ENCODE measurements at places on chromosomes 5 and 9.

- no peak for DNase-seq
These were observed 109.2 kb downstream of the FBXW11 start for GRCh38 chr5:171897231-171897630.

DNA sequence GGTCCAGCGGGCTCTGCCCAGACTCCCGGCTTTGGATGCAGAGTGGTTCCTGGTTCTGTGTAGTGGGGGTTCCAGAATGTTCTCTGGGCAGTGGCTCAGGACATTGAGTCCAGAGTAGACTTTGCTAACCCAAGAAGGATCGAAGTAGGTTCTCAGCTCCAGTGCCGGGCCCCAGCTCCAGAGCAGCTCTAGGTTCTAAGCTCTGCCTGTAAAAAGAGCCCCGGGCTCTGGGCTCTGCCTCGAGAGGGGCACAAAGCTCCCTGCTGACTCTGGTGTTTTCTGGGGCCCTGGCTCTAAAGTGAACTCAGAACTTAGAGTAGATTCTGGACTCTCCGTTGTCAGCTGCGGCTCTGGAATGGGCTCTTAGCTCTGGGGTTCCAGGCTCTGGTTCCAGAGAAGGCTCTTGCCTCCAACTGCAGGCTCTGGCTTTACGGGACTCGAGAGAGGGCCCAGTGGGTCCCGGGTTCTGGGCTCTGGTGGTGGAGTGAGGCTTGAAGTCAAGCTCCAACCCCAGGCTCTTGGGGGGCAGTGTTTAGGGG is 414 bp downstream of the WDR38 start:
- no peak for DNase-seq

DNA sequence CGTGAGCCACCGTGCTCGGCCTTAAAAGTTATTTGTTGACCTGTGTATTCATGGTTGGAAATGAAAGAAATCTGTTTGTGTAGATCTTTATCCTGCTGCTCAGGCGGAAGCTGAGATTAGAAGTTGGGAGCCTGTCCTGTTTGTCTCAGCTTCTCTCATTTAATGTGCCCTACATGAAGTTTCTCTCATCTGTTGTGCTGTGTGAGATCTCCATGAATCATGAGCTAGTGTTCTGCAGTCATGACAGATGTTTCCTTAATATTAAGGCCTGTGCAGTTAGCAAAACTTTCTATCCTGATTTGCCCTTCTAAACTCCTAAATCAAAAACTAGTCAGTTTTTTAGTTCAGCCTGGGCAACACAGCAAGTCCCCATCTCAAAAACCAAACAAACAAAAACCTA is 59.5 kb downstream of the FAM78A start:
- no peak for DNase-seq

- DNase-seq: no peak
These were observed 91.0 kb downstream of the SNX18 start for GRCh38 chr5:54608423-54609085.

DNA sequence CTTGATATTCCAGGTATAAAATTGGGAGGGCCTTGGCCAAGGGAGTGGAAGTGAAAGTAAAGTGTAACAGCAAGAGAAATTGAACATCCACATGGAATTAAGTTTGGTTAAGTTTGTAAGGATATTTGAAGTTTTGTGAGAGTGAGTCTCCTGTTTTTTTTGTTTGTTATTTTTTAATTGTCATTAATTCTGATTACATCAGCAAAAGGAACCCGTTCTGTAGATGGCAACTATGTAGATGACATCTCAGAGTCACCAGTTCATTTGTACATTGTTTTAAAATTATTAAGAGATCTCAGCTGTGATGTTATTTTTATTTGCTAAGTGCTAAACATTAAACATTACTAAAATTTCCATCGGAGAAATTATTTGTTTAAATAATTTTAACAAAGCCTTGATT is 65.2 kb downstream of the XRCC4 start:
- no peak for DNase-seq

DNA sequence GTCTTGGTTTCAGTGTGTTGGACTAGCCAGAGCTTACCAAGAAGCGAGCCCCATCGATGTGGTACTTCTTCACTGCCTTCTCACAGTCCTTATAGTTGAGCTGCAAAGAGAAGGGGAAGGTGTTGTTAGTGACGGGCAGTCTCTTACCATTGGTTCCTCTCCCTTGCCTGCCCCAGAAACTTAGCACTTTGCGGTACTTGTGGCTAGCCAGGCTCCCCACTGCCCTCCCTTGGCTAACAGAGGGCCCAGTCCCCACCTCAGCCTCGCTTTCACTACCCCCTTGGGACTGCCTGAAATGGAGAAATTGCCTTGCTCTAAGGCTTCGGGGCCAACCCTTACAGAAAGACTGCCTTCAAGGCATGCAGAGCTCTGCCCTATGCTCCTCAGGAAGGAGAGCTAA is 4.3 kb downstream of the LCP2 start:
- no peak for DNase-seq

- DNase-seq: no peak
These were observed 43.9 kb downstream of the CRB2 start for GRCh38 chr9:123399803-123400378.

DNA sequence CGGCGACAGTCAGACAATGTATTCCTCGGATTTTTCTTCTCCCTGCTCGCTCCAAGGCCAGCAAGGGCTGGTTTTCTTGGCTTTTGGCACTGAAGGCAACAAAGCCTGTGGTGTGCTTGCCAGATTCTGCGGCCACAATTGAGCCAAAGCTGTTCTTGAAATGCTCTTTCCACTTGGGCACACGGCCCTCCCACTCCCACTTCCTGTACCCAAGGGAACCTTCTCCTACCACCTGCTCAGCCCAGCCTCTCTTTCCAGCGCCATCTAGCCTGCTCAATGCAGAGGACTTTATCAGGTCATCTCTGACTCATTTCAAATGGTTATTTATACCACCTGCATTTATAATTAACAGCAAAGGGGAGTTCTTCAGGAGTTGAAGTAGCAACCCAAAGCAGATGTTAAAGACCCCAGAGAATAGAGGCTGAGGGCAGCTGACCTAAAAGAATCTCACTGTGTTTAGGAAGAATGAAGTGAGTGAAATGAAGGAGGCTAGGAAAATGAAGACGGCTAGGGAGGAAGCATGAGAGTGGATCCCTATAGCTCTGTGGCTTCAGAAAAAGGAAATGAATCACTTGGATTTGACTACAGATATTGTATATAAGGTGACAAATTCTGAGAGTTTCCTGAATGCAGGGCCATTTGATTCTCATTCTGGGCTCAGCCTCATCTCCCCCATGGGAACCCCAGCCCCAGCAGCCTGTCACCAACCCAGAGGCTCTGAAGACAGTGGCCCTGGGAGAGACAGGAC is 439.0 kb downstream of the ENC1 start:
- no peak for DNase-seq

GRCh38 chr9:112793213-112793810 is 42.8 kb downstream of the SNX30 start:
- DNase-seq: peak; percentile 51

- DNase-seq: no peak
These were observed 75.2 kb downstream of the TENT4A start for GRCh38 chr5:6788439-6788838.

GRCh38 chr9:129781981-129782380 is 21.0 kb upstream of the TOR1B start:
- DNase-seq: peak; percentile 9

GRCh38 chr9:91817493-91818224 is 132.4 kb downstream of the ROR2 start:
- DNase-seq: peak; percentile 80

DNA sequence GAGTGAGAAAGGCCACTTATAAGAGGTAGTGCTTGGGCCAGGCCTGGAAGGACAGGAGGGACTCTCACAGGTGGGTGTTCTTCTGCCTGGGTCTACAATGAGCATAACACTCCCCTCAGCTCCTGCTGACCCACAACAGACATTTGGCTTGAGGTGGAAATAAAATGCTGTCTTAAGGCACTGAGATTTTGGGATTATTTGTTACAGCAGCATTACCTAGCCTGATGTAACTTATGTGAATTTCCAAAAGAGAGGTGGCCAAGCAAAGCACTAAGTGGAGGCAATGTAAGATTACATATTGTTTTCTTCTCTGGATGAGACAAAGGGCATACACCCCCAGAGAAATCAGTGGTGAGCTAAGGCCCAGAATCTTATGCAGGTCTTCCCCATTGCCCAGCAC is 221.5 kb downstream of the PAX5 start:
- no peak for DNase-seq

DNA sequence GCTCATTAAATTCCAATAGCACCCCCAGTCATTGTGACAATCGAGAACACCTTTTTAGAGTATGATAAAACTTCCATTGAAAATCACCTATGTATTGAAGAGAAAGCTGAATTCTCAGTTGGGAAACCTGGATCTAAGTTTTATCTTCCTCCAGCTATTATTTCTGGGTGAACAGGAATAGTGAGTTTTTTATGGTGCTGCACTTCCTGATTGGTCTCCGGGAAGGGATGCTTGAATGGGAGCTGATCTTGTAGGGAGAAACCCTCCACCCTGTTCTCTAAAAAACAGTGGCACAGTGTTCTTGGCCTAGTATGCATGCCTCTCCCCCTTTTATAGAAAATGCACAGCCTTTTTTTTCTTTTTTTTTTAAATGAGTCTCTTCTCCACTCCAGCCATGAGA is 112.2 kb downstream of the ACTBL2 start:
- DNase-seq: no peak

DNA sequence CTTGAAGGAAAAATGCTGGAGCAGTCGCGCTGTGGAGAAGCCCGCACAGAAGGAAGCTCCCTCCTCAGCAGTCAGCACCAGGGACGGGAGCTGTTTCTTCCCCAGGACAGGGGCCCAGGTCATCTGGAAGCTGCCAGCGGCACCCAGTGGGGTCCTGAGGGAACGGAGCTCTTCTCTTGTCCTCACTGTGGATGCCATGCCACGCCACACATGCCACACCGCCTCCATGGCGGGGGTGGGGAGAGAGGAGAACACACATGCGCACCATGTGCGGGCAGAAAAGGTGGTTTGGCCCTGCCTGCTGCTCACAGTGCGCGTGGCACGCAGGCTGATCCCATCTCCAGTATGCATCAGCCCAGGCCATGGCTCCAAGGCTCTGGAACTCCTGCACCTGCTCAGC is 41.7 kb upstream of the ZNF354B start:
- DNase-seq: peak; percentile 13

- DNase-seq: no peak
These were observed 28.3 kb downstream of the CAMK2A start for GRCh38 chr5:150261231-150261630.

GRCh38 chr5:35230038-35230611 is at the start of gene PRLR:
Gene PRLR (minus strand): TSS chr5:35230487. CDS start chr5:35089620, 140,867 bp downstream.
- peak; percentile 59 for DNase-seq

- no peak for DNase-seq
These were observed 8.0 kb downstream of the EGFL7 start for GRCh38 chr9:136670576-136671253.

DNA sequence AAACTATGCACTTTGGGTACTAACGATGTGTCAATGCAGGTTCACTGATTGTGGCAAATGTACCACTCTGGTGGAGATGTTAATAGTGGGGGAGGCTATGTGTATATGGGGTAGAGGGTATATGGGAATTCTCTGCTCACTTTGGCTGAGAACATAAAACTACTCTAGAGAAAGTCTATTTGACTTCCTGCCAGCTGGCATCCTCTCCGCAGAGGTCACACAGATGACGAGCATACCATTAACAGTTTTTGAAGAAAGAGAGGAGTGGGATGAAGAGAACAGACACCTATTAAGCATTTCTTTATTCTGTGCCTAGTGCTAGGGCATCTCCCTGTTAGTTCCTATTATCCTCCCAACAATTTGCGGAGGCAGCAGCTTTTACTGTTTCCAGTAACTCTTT is 58.4 kb upstream of the TRIM32 start:
- no peak for DNase-seq

- DNase-seq: peak; percentile 75
These were observed 3.4 kb upstream of the EHMT1 start for GRCh38 chr9:137615387-137615871.

GRCh38 chr5:125348221-125348692 is 601.8 kb upstream of the ZNF608 start:
- no peak for DNase-seq

- no peak for DNase-seq
These were observed 41.3 kb downstream of the VPS13A start for GRCh38 chr9:77218612-77219011.

GRCh38 chr5:149172261-149172660 is 31.0 kb downstream of the ABLIM3 start:
- DNase-seq: no peak

- DNase-seq: no peak
These were observed 65.4 kb downstream of the SPATA31C2 start for GRCh38 chr9:88072831-88073375.

GRCh38 chr5:172644266-172644665 is 3.2 kb downstream of the NEURL1B start:
- no peak for DNase-seq

DNA sequence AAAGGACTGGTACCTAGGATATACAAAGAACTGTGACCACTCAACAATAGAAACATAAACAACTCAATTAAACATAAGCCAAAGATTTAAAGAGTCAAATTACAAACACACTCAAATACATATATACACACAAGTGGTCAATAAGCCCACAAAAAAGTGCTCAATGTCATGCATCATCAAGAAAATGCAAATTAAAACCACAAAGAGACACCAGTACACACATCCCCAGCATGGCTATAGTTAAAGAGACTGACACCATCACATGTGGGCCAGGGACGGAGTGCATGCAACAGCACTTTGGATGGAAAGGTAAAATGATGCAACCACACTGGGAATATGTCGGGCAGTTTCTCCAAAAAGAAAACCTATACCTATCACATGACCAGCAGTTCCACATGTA is 89.7 kb downstream of the CAAP1 start:
- DNase-seq: no peak

DNA sequence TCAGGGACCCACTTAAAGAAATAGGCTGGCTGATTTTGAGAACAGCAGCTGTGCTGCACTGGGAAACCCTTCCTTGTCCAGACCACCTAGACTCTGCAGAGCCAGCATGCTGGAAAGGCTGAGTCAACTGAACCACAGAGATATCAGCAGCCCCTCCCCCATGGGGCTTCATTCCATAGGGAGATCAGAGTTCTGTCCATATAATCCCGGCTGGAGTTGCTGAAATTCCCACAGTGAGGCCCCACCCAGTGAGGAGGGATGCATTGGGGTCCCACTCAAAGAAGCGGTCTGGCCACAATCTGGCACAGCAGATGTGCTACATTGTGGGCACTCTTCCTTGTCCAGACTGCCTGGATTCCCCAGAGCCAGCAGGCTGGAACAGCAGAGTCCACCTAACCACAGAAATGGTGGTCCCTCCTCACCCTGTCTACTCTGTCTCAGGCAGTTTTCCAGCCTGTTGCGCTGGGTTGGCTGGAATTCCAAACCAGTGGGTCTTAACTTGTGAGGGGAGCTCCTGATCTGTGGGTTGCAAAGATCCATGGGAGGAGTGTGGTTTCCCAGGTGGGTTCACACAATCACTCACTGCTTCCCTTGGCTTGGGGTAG is 127.1 kb downstream of the RNF180 start:
- peak; percentile 8 for DNase-seq

DNA sequence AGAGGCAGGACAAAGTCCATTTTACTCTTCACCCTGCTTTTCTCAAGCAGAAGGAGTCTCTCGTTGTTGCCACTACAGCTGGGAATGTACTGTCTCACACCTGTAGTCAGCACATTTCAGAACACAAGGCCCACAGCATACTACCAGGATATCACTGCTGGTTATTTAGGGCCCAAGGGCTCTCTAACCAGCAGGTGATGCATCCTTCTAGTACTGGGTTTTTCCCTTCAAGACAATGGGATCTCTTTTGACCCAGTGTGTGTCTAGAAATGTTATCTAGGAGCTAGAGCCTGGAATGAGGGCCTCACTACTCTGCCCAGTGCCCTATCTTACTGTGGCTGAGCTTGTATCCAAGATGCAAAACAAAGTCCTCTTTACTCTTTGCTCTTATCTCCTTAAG is 235.1 kb upstream of the PRR16 start:
- no peak for DNase-seq

- no peak for DNase-seq
These were observed 1.7 kb downstream of the DUSP1 start for GRCh38 chr5:172769342-172769615.

Measured in kidney (tissue), 22 donors.